ENCODE measurements at places on chromosomes 7 and 10.
A peak's percentile ranks its signal among the peaks of the same experiment; 100 is the strongest.

DNA sequence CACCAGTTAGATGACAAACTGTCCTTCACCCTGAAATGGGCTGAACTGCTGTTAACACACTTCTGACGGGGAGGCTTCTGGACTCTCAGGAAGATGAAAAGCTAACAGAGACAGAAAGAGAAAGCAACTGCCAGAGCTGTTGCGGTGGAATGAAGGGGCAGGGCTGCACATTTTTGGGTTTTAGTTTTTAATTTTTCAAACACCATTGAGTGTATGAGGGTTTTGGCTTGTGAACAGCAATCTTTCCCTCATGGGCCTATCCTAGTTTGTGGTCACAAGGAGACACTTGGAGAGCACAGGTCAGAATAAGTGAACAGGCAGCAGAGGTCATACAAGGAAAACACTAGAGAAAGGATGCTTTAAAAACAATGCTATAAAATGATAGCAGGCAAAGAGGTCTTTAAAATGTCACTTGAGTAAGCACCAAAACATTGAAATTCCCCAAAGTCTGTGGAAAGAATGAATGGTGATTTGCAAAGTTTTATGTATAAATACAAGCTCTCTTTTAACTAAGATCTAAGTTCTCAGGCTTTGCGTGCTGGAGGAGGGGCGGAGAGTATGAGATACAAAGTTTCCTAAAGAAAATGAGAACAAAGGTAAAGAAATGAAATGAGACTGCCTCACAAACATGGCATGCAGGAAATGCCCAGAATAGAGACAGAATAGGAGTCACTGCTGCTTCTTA lies 101.4 kb upstream of the GLI3 start:
- H3K4me3 ChIP-seq, result no peak overlapping the region
- H3K36me3 ChIP-seq, result no peaks in the 10 kb centered on the region
- H3K27ac ChIP-seq, result no peak overlapping the region
- H3K27me3 ChIP-seq, result no peaks in the 10 kb centered on the region
- no peaks in the 10 kb centered on the region for H3K4me1 ChIP-seq

DNA sequence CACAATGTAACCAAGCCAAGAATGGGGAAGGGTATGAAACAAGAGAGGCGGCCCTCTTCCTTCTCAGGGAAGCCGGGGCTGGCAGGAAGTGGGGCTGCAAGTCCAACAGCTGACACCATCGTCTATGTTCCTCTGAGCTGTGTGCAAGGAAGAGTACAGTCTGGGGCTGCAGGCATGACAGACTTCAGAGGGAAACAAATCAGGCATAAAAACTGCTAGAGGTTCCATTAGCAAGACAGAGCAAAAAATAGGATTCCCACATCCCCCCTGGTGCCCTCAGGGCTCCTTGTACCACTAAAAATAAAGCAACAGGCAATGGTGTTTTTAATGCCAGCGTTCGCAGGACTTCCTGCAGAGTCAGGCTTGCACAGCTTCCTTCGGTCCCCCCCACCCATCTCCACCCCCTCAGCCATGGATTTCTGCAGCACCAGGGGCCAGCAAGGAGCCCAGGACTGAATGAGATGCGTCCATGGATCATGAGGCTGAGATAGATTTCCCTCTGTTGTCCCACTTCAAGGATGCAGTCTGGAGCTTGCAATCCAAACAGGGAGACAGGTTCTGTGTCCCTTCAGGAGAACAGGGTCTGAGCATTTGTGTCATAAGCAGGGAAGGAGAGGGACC lies 34.6 kb downstream of the KCNMA1 start:
- no peaks in the 10 kb centered on the region for H3K36me3 ChIP-seq
- DNase-seq, result peak; percentile 36
- H3K4me3 ChIP-seq, result no peak overlapping the region
- H3K27ac ChIP-seq, result no peak overlapping the region
- H3K4me1 ChIP-seq, result peaks cover 20% of the 10 kb centered on the region
- H3K27me3 ChIP-seq, result no peaks in the 10 kb centered on the region

DNA sequence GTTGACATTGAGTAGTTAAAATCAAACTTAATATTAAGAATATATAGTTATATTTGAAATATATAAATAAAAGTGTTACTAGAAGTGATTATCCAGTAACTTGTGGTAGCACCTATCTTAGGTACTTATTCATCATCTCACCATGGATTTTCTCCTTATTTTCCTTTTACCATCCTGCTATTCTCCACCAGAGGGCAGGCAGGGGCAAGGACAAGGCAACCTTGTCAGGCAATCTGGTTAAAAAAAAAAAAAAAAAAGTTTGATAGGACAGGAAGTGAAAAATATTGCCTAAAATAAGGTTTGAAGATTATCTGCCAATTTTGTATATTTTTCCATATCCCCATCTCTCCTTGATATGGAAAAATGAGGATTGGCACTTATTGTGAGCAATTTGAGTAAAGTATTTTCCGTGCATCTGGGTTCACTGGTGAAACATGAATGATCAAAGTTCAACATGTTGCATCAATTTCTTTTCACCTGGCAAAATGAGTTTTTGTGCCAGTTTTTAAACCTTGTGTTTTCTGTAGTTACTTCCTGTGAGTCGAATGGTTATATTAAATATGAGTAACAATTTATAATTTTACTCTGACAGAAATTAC lies 256.7 kb downstream of the AGMO start:
- H3K36me3 ChIP-seq, result no peaks in the 10 kb centered on the region
- DNase-seq, result peak; percentile 67
- H3K27ac ChIP-seq, result no peak overlapping the region
- H3K27me3 ChIP-seq, result no peaks in the 10 kb centered on the region
- no peaks in the 10 kb centered on the region for H3K4me1 ChIP-seq
- no peak overlapping the region for H3K4me3 ChIP-seq

GRCh38 chr7:64636386-64636785 lies 29.5 kb upstream of the ZNF107 start:
- no peak for DNase-seq
- H3K27ac ChIP-seq, result no peak overlapping the region
- no peak overlapping the region for H3K4me3 ChIP-seq
- no peaks in the 10 kb centered on the region for H3K27me3 ChIP-seq
- H3K4me1 ChIP-seq, result no peaks in the 10 kb centered on the region

DNA sequence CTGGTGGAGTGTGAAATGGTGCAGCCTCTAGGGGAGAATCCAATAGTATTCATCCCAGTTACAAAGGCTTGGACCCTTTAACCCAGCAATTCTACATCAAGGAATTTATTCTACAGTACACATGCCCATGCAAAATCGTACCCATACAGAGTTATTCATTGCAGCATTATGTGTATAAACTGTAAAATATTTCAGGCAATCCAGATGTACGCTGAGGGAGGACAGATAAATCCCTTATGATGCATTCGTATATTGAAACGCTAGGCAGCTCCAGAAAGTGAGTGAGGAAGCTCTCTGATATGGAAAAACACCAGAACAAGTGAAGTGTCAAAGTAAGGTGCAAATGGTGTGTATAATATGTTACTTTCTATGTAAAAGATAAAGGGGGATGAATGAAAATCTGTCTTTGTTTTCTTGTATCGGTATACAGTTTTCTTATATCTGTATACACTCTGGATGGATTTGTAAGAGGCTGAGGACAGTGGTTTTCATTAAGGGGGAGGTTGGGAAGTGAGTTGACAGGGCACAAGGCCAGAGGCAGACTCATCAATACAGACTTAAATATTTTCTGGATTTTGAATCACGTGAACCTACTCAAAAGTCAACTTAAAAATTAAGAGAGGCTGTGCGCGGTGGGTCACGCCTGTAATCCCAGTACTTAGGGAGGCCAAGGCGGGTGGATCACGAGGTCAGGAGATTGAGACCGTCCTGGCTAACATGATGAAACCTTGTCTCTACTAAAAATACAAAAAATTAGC lies 17.1 kb downstream of the VWA2 start:
- H3K4me1 ChIP-seq, result no peaks in the 10 kb centered on the region
- H3K27me3 ChIP-seq, result no peaks in the 10 kb centered on the region
- H3K27ac ChIP-seq, result no peak overlapping the region
- no peaks in the 10 kb centered on the region for H3K36me3 ChIP-seq
- H3K4me3 ChIP-seq, result no peak overlapping the region
- no peak for DNase-seq

Measured in muscle of leg (tissue), 16 donors.